ENCODE measurements at places on chromosomes 5 and 9.

DNA sequence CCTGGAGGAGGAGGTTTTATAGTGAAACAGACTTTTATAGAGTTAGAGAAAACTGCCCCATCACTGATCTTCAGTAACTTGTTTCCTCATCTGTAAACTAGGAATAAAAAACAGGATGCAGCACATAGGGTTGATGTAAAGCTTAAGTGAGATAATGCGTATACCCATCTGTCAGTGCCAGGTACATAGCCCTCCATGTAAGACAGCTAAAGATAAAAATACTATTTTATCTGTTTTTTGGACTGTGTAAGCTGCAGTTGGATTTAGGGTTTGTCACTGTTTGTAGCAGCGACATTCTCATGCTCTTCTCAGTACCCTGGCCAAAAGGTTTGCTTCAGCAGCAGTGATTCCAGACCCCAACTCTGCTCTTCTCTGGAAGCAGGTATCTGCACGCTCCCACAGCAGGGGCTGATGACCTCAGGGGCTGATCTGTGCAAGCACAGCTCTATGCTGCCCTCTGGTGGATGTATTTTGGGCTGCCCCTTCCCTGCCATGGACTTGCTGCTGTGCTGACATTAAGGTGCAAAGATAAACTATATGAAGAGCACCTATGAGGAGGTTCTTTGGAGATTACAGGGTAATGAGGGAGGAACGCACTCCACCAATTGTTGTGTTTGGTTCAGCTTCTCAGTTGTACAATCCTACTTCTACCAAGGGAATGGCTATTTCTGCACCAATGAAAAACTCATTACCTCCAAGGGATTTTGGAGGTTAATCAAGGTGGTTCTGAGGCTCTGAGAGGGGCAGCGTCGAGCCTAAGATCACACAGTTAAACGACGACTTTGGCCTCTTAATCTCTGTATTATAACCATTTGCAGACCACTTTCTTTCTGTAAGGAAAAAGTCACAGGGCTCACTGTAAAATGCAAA is 13.1 kb downstream of the HMHB1 start:
- peak; percentile 79 for DNase-seq

GRCh38 chr9:125757834-125758233 is 10.7 kb downstream of the PBX3 start:
- no peak for DNase-seq

- DNase-seq, result no peak
Measured at GRCh38 chr9:133980864-133981588, 11.1 kb downstream of the VAV2 start.

DNA sequence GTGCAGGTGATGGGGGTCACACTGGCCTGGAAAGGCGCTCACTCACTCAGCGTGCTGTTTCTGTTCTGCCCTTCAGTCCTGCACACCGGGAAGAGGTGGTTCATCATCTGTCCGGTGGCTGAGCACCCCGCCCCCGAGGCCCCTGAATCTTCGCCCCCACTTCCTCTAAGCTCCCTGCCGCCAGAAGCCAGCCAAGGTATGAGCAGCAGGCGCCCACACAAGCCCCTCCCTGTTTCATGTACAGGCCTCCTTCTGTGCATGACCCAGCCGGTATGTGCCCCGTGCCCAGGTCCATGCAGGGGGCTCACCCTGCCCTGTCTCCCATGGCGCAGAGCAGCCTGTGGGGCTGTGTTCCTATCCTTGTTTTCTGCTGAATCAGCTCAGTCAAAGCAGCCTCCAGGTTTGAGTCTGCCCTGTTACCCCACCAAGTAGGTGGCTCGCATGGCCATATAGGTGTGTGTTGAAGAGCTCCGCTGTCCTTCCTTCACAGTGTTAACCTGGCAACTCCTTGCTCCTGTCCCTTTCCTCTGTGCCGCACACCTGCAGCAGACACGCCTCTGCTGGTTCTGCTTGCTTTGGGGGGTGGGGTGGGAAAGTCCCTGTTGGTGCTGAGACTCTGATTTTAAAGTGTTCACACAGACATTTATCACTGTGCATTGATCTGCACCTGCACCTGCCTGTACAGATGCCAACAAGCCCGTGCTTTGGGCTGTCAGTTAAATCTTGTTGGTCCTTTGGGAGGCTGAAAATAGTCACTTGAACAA is 84.8 kb downstream of the WNK2 start:
- no peak for DNase-seq

GRCh38 chr5:178424810-178425177 is 165.4 kb downstream of the COL23A1 start:
- no peak for DNase-seq

- DNase-seq, result peak; percentile 70
Measured at GRCh38 chr5:141681695-141682641, at the start of gene ARAP3. TSS of gene ARAP3 (minus strand) at chr5:141682230. CDS start at chr5:141680486, 1,744 bp downstream.

DNA sequence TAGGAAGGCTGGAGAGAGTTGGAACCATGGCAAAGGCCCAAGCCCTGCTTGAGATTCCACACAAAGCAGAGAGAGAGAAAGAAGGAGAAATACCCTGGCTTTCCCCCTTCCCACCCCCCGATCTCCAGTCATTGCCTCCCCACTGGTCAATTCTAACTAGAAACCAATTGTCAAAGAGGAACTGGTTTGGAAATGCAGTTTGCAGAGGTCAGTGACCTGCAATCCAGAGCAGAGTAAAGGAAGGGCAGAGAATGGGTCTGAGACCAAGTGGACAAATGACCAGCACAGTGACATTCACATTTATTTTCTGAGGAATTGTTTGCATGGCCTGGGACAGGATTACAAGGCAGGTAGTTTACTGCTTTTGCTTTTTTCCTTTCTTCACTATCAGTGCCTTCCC is 37.5 kb upstream of the ZFYVE16 start:
- DNase-seq, result no peak

GRCh38 chr9:22838266-22838665 is 391.6 kb downstream of the DMRTA1 start:
- no peak for DNase-seq

DNA sequence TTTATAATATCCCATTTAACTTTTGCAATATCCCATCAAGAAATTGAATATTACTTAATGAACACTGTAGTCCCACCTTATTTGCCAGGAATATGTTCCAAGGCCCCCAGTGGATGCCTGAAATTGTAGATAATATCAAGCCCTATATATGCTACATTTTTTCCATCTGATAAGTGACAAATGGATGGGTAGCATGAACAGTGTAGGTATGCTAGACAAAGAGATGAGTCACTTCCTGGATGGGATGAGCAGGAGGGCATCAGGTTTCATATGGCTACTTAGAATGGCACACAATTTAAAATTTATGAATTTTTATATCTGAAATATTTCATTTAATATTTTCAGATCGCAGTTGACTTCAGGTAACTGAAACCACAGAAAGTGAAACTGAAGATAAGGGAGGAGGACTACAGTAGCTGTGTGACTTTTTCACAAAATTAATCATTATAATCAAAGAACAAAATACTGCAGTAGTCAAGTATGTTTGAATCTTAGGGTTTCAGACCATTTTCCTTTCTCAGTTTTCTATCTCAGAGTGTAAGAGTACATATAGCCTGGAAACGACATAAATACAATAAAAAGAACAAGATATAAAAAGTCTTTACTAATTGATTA is 636.4 kb upstream of the ARRDC3 start:
- DNase-seq, result no peak
